H9 (cell line): ENCODE measurements at places on chromosomes 2 and 18.

- no peak for DNase-seq
Observed at GRCh38 chr2:69212238-69213028, 174.6 kb downstream of the GFPT1 start.

DNA sequence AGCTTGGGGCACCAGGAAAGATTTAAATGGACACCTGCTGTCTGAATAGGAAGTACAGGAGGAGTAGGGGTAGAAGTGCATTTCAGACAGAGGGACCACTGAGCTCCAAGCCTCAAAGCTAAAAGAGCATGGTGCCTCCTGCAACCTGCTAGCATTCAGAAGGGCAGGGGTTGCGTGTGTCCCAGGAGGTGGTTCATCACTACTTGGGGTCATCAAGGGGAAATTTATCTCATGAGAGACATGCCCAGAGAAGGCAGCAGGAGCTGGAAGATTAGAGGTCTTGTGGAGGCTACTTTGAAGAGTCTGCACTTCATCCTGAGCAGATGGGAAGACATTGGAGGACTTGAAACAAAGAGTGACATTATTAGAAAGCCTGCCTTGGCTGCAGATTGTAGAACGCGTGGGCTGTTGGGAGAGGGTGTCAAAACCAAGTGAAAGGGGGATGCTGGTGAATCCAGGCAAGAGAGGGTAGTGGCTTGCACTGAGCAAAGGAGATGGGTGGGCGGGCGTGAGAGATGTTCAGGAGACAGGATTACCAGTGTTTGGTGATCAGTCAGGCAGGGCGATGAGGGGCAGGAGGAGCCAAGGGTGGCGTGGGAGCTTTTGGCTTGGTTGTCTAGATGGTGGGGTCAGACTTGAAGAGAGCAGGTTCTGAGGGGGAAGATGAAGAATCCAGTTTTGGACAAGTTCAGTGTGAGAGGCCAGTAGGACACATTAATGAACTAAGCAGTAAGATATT lies 154.0 kb downstream of the DYSF start:
- DNase-seq = peak; percentile 10

GRCh38 chr2:215442401-215442787 lies 6.5 kb upstream of the FN1 start:
- no peak for DNase-seq

DNA sequence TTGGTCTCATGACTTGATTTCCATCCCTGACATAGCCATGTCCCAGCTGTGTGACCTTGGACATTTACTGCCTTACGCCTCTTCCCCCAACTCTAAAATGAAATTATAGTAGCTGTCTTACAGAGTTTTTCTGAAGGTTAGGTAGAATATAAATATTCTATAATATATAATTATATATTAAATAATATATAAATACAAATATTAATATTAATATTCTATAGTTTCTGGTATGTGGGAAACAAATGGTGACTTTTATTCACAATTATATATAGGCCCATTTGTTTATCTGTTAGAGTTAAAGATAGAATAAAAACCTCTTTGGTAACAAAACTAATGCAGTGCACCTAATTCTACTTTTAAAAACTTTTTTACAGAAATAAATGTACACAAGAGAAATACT lies 1.7 kb downstream of the RBBP8 start:
- no peak for DNase-seq

- DNase-seq = no peak
Observed at GRCh38 chr2:131104487-131105155, 515 bp upstream of the PLEKHB2 start.
